Cardiac muscle cell (in vitro differentiated cells and primary cell): ENCODE measurements at places on chromosomes 16 and 17. TPM values are rescaled to one million over a fixed set of nuclear protein-coding genes. Genes with fewer than 3 reads are reported as not detected.
A peak's percentile ranks its signal among the peaks of the same experiment; 100 is the strongest.

RGS11 gene
- 6.6 and 14.8 TPM in 2 replicates for total RNA-seq

PPL gene
- total RNA-seq = 6.4 and 10.8 TPM in 2 replicates

CD300A gene
- total RNA-seq = 2.7 and 4.2 TPM in 2 replicates

ACSM3 gene
- total RNA-seq = 1.2 and 4.5 TPM in 2 replicates

- H3K4me1 ChIP-seq = no peaks in the 10 kb centered on the region
- H3K4me3 ChIP-seq = no peak overlapping the region
Observed at GRCh38 chr16:6835941-6836340, 496.7 kb upstream of the RBFOX1 start.

DNA sequence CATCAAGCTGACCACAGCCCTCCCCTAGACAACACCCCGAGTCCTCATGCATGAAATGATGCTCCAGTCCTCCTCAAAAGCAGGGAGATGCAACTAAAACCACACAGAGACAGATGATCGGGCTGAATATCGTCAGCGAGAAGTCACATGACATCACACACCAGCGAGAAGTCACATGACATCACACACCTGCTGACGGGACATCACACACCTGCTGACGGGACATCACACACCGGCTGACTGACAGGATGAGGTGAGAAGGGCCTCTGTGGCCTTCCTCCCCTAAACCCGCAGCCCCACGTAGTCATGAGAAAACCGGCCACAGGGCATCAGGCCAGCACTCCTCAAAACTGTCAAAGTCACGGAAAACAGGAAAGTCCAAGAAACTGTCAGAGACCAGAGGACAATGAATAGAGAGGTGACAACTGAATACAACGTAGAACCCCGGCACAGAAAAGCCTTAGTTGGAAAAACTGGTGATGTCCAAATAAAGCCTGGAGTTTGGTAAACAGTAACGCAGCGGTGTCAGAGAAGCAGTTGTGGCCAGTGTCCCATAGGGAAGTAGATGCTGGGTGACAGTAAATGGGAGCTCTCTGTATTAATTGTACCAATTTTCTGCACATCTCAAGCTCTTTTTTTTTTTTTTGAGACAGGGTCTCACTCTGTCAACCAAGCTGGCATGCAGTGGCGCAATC, 14.3 kb downstream of the LITAF start:
- no peaks in the 10 kb centered on the region for H3K36me3 ChIP-seq
- H3K27ac ChIP-seq = no peak overlapping the region
- no peaks in the 10 kb centered on the region for H3K4me1 ChIP-seq
- H3K4me3 ChIP-seq = no peak overlapping the region

DNA sequence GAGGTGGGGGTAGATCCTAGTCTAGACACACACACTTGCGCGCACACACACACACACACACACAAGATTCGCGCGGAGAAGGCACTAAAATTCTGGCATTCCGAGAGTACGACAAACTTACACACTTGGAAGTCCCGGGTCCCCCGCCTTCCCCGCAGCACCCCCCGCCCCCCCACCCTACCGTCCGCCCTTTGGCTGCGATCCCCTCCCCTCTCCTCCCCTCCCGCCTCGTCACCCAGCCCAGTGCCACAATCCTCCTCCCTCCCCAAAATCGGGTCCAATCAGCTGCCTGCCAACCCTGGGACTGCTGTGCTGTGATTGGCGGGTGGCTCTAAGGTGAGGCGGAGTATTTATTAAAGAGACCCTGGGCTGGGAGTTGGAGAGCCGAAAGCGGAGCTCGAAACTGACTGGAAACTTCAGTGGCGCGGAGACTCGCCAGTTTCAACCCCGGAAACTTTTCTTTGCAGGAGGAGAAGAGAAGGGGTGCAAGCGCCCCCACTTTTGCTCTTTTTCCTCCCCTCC, at the start of gene SOX9:
Gene SOX9, plus strand, starts transcription at position 379 of the 522 bp plus-strand sequence. CDS start 372 bp downstream, outside the sequence.
- peaks cover 75% of the 10 kb centered on the region for H3K27me3 ChIP-seq
- peak; percentile 93 for DNase-seq
- no peaks in the 10 kb centered on the region for H3K36me3 ChIP-seq
- no peak within 1 kb of the TSS for H3K27ac ChIP-seq
- peak within 1 kb of the TSS; percentile 40 for H3K4me3 ChIP-seq

DNA sequence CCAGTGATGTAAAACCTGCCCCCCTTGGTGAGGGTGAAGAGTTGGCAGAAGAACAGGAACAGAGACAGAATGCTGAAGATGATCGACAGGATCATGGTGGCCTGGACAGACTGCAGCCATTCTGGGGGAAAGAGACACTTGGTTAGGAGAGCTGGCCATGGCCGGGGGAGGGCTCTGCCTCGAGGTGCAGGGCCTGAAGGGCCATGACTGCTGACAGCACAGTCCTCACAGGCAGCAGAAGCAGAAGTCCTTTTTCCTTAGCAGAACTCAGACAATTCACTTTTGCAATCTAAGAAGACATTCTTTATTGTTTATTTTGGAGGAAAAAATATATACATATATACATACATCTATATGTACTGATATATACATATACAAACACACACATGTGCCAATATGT, 25.6 kb downstream of the PMP22 start:
- H3K27me3 ChIP-seq = no peaks in the 10 kb centered on the region
- H3K4me1 ChIP-seq = peaks cover 21% of the 10 kb centered on the region
- DNase-seq = no peak

GRCh38 chr17:38921756-38922411, 3.5 kb upstream of the LASP1NB start:
- H3K4me1 ChIP-seq = peaks cover 49% of the 10 kb centered on the region
- H3K4me3 ChIP-seq = no peak overlapping the region
- H3K27me3 ChIP-seq = no peaks in the 10 kb centered on the region
- DNase-seq = no peak

DNA sequence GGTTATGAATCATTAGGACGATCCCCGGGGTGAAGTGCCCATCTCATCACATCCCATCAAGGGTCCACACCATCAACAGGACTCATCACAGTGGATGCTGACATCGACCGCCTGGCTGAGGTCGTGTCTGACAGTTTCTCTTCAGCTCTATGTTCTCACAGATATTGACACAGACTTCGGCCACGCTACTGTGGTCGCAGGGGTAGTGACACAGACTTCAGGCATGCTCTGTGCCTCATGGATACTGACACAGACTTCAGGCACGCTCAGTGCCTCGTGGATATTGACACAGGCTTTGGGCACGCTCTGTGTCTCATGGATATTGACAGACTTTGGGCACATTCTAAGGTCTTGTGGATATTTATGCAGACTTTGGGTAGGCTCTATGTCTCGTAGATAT, 50.1 kb downstream of the KLHDC4 start:
- no peak overlapping the region for H3K27ac ChIP-seq
- H3K4me3 ChIP-seq = no peak overlapping the region
- H3K27me3 ChIP-seq = no peaks in the 10 kb centered on the region
- H3K4me1 ChIP-seq = no peaks in the 10 kb centered on the region
- DNase-seq = no peak

GRCh38 chr16:51151961-51152663, 1.0 kb upstream of the SALL1 start:
- H3K36me3 ChIP-seq = no peaks in the 10 kb centered on the region
- H3K4me1 ChIP-seq = peaks cover 42% of the 10 kb centered on the region
- H3K4me3 ChIP-seq = peak overlapping the region; percentile 68
- H3K27me3 ChIP-seq = peaks cover 11% of the 10 kb centered on the region
- peak overlapping the region; percentile 89 for H3K27ac ChIP-seq
- DNase-seq = peak; percentile 89
